Amniotic stem cell (primary cell): ENCODE measurements at places on chromosomes 7 and 10.

DNA sequence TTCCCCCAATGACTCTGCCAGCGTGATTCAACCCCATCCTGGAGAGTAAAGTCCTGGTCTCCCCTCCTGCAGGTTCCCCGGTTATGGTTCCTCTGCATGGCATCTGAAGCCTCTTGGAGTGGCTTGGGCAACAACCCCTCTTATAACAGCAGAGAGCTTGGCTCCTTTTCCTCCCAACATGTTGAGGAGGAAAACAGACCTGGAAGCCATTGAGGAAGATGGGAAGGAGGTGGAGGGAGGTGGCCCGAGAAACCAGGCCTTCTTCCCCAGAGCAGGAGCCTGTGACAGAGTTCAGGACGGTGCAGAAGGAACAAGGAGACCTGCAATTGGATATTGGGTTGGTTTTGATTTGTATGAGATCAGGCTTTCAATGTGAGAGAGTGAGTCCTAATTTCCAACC is 184.0 kb upstream of the ADCY1 start:
- DNase-seq: no peak

- DNase-seq: no peak
Measured at GRCh38 chr10:29760138-29760900, 125.5 kb upstream of the SVIL start.

DNA sequence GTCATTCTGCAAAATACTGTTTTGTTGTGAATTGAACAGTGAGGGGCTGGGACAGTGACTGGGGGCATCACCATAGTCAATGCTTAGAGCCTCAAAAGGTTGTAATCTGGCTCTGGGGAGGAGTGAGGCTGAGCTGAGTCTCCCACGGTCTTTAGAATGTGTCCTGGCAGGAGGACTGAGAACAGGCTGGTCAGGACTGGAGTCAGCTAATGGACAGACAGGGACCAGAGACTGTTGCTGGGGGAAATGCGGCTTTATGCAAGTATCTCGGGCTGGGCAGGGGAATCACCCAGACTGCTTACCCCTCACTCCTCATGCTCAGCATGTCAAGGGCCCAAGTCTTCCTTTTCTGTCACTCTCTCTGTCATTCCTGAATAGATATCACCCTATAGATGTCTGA is 346.5 kb downstream of the TYW1 start:
- no peak for DNase-seq

DNA sequence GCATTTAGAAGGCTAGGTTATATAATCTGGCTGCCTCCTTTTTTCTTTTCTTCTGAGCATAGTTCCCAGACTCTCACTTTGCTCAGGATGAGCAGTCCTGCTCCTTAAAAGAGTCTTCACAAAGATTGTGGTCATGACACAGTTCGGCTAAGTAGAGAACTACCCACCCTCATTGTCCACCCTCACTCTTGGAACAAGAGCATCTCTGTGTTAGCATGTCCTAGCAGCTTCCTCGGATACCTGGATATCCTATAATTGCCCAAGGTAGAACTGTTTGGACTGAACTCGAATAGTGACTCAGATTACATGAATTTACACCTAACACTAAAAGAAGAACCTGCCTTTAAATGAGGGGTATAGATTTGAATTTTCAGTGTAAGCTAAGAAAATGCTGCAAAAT is 572.0 kb downstream of the SUGCT start:
- DNase-seq: no peak

DNA sequence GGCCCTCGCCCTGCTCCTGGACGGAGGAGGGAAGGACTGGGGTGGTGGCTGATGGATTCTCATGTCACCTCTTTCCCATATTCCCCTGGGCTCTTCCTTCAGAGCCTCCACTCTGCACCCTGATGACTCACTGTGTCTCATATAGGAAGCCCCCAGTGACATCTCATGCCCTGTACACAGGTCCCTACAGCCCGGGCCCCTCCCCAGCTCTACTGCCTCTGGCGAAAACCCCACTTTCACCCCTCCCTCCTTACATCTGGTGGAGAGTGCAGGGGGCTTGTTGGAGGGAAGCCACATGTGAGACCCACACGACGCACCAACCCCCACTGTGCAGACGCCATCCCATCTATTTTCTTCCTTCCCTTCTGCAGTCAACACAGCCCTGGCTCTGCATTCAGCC is 72.8 kb upstream of the ZNF479 start:
- DNase-seq: no peak

GRCh38 chr7:99083068-99083651 is 60.7 kb downstream of the SMURF1 start:
- no peak for DNase-seq

- no peak for DNase-seq
Measured at GRCh38 chr10:72736176-72736827, 44.4 kb downstream of the MCU start.

DNA sequence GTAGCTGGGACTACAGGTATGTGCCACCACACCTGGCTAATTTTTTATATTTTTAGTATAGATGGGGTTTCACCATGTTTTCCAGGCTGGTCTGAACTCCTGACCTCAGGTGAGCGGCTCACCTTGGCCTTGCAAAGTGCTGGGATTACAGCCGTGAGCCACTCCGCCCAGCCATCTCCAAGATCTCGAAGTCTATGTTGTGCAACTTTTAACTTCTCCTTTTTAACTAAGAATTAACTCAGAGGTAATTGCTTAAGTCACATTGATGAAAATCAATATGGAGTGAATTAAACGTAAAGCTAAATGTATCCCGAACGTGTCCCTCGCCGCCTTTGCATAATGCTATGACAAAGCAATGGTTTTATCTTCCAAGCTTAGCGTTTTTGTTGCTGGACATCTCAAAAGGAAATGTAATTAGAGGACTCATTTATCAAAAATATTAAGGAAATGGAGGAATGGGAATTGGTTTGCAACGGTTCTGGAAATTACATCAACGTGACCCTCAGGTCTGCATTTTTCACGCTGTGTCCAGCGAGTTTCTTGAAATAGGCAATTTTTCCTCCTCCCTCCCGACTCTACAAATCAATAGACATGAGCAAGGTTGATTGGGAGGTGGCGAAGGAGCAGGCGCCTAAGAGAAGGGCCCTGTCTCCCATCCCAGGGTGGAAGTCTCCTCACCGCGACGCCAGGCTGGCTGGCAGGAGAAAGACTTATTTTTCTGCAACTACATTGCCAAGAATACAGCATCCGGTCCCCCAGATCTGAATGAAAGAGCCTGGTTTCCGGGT is 89.8 kb downstream of the TMEM130 start:
- DNase-seq: no peak

- DNase-seq: no peak
Measured at GRCh38 chr7:2713978-2714377, 26.0 kb downstream of the AMZ1 start.

GRCh38 chr7:44541028-44541869 is at the start of gene NPC1L1:
TSS of gene NPC1L1 (minus strand) at chr7:44541330. CDS start at chr7:44541259, 71 bp downstream.
- no peak for DNase-seq

- no peak for DNase-seq
Measured at GRCh38 chr10:116907245-116907987, 58.1 kb downstream of the ENO4 start.

DNA sequence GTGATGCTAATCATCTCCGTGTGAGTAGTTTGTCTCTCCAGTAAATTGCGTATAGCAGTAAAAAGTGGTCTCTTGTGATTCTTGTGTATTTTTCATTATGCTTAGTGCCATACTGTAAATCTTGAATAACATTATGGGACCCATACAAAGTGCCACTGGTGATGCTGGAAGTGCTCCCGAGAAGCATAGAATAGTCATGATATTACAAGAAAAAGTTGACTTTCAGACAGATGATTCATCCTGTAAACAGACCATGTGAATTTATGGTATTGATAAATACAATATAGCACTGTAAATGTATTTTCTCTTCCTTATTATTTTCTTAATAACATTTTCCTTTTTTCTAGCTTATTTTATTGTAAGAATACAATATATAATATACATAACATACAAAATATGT is 74.6 kb upstream of the CDK6 start:
- DNase-seq: no peak
